Progenitor cell of endocrine pancreas (in vitro differentiated cells): ENCODE measurements at places on chromosomes 1 and 21.

GRCh38 chr1:155174324-155175280, 953 bp downstream of the TRIM46 start:
- no peak for DNase-seq

DNA sequence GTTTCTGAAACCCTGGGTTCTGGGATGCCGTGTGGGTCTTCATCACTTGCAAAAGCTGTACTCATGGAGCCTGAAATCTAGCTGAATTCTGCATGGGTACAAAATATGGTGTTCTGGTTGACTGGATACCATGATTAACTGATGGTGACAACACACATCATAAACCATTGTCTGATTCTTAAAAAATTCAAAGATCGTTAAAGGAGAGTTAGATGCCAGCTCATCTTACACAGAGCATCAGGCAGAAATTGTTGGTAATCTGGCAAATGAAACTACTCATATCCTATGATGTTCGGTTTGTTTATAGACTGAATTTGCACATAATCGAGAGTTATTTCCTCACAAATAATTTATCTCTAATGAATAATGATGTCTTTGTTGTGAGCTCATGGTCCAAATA, 218.1 kb upstream of the PKN2 start:
- no peak for DNase-seq

DNA sequence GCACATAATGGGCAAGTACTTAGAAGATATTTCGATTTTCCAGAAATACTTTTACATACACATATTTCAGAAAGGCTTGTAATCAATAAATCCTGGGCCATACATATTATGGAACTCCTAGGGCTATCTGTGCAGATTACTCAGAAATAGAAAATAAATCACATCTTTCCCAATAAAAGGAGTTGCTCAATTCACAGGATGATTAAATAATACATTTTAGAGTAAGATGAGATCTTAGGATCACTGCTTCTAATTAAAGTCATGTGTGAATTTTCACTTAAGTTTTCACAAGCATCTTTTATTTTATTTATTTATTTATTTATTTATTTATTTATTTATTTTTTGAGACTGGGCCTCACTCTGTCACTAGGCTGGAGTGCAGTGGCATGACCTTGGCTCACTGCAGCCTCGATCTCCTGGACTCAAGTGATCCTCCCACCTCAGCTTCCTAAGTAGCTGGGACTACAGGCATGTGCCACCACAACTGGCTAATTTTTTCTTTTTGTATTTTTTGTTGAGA, 144.2 kb downstream of the HIVEP3 start:
- DNase-seq, result no peak

GRCh38 chr1:38213646-38214434, 167.2 kb upstream of the POU3F1 start:
- no peak for DNase-seq

GRCh38 chr1:27713139-27713725, 12.5 kb upstream of the FAM76A start:
- DNase-seq, result no peak

GRCh38 chr1:150558303-150558704, 9.1 kb downstream of the ADAMTSL4 start:
- DNase-seq, result no peak

- no peak for DNase-seq
These were observed 1.2 kb downstream of the TEKT2 start for GRCh38 chr1:36085126-36085525.

DNA sequence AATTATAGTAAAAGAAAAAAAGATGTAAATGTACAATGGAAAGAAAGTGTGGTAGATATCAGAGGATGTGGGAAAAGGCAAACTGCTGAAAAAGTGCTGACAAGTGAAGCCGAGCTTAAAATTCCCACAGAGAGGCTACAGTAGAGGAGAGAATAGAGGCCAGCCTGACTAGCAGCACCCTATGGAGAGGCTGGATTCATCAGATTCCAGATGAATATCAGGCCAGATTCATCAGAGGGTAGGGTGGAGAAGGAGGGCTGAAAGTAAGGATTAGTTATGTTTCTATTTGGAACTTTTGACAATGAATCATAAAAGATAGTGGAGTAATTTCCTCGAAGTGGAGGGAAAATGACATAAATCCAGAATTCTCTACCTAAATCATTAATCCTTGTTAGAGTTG, 60.4 kb upstream of the NEK7 start:
- no peak for DNase-seq

DNA sequence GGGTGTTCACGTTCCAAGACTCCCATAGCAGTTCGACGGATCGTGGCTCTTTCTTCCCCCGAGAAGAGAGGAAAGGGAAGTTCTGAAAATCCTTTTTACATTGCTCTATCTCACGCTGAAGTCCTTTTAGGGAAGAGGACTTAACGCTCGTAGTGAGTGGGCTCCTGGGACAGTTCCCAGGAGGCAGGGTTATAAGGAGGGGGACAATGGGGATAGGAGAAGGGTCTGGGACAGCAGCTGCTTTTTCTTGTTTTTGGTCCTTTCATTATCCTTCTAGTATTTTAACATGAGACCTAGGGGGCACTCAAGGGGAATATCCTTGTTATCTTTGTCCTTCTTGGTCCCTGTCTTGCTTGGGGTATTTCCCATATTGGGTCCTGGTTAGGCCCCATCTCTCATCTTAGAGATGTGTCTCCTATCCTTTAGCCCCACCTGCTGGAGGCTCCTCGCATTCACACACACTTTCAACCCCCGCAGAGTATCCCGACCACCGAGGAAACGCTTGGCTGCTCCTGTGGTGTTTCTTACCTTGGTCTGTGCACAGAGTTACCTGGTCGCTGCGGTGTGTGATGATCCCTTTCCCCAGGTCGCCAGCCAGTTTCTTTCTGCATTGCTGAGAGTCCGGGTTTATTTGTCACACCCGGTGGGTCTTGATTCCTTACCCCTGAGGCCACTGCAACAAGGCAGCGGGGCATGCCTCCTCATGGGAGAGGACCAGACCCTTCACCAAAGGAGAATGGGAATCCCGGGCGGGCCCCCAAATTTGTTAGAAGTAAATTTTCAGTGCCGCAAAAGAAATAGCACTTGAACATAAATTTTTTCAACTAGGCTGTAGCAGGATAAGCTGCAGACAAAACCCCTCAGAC, 29.7 kb downstream of the SCCPDH start:
- DNase-seq, result peak; percentile 52

DNA sequence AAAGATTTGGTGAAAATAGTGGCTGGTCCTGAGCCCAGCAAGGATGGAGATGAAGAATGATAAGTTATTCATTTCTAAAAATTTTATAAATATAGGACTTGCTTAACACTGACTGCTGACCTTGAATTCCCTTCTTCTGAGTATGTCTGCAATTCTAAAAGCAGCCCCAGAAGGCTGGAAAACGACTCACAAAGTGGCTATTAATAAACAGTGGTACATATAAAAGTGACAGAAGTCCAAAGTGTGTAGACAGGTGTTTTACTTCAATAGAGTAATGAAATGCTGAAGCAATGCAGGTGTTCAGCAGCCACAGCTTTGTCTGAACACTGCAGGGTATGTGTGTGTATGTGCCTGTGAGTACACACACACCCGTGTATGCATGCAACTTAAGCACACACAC, 219.0 kb upstream of the NRIP1 start:
- no peak for DNase-seq

GRCh38 chr1:164983023-164983650, 373.4 kb downstream of the LMX1A start:
- DNase-seq, result no peak

DNA sequence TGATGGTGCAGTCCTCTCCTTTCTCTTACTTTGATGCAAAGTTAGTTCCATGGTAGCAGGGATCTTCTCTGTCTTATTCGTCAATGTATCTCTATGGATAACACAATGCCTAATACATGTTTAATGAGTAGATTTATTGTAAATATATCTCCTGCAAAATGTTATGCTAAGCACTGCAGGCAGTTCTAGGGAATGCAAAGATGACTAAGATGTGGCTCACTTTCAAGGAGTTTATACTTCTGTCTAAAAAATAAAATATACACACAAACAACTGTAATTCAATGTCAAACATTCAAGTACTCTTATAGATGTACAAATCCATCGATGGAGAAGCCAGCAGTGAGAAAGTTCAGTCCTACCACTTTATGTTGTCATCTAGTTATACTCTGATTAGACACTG, 194.3 kb downstream of the KCTD3 start:
- DNase-seq, result no peak

DNA sequence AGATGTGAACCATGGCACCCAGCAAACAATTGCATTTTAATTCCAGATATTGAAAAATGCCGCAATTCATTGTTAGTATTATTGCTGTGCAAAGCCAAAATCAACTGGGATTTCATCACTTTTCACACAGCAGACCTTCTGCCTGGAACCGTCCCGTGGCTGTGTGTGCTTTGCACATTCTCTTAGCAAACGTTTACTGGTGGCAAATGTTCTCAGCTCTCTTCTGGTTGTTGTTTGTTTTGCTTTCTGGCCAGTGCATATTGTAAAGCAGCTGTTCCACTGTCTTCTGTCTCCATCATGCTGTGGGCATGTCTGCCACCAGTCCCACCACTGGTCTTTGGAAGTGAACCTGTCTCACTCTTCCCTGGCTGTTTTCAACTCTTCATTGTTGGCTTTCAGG, 19.8 kb upstream of the TTLL10 start:
- DNase-seq, result no peak

GRCh38 chr21:26061437-26061836, 109.1 kb downstream of the APP start:
- no peak for DNase-seq

DNA sequence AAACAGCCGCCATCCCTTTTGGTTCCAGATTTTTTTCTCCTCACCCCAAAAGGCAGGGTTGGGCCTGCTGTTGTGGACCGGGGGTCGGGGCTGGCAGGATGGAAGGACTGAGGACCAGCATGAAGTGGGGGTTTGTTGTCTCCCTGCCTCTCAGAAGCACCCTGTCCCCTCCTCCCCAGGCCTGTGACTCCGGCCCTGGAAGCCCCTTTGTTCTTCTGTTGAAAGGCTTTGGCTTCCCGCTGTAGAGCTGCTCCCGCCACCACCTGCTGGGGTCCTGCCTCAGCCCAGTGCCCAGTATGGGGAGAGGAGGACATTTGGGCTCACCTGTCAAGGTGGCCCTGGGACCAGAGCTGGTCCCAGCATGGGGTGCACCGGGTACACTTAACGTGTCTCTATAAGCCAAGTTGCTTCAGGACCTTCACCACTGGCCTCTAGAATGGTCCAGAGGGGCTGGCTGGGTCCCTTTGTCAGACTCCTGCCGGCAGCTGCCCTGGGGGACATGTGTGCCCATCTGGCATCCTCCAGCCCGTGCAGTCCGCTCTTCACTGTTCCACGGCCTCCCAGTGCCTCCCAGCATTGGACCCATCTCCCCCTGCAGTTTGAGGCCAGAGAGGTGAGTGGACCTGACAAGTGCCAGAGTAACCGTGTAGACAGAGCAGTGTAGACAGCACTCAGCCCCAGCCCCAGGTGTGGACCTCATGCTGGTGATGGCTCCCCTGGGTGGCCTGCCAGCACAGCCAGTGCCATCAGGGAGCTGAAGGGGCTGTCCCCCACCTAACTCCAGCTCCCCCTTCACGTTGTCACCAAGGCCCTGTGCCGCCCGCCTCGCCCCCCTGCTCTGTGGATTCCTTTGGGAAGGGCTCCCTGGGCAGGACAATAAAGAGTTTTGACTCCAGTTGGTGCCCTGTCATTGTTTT, 6.1 kb upstream of the SYTL1 start:
- DNase-seq, result no peak

- DNase-seq, result no peak
These were observed 67.2 kb downstream of the SLC35A3 start for GRCh38 chr1:100036718-100037655.

GRCh38 chr1:103129796-103130195, 21.5 kb upstream of the COL11A1 start:
- no peak for DNase-seq

GRCh38 chr1:214107322-214108096, 119.7 kb downstream of the PROX1 start:
- DNase-seq, result no peak

DNA sequence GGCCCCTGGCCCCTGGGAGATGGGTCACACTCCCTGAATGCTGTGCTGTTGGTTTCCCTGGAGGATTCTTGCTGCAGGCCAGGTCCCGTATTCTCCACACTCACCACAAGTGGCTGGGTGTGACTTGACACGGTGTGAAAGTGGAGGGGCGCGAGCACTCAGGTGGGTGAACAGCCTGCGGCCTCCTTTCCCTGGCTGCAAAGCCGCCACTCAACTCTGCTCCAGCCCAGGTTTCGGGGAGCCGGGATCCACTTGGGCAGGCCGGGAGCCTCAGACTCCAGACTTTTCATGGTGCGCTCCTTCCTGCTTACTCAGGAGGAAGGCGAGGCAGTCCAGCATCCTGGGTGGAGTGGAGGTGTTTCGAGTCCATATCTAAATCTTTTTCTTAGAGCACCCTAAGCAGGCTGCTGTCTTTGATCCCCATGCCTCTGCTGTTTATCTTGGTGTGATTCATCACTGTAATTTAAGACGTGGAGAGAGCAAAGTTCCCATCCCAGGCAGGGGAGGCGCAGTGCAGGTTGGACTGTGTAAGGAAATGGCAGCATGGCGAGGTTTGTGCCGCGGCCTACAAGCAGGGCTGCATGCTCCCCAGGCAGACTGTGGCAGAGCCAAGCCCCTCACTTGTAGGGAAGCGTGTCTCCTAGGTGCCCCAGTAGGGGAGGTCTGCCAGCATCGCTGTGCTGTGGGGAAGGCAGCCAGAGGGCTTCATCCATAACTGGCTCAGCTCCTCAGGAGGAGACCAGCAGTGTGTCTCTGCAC, 29.6 kb downstream of the VANGL1 start:
- no peak for DNase-seq

DNA sequence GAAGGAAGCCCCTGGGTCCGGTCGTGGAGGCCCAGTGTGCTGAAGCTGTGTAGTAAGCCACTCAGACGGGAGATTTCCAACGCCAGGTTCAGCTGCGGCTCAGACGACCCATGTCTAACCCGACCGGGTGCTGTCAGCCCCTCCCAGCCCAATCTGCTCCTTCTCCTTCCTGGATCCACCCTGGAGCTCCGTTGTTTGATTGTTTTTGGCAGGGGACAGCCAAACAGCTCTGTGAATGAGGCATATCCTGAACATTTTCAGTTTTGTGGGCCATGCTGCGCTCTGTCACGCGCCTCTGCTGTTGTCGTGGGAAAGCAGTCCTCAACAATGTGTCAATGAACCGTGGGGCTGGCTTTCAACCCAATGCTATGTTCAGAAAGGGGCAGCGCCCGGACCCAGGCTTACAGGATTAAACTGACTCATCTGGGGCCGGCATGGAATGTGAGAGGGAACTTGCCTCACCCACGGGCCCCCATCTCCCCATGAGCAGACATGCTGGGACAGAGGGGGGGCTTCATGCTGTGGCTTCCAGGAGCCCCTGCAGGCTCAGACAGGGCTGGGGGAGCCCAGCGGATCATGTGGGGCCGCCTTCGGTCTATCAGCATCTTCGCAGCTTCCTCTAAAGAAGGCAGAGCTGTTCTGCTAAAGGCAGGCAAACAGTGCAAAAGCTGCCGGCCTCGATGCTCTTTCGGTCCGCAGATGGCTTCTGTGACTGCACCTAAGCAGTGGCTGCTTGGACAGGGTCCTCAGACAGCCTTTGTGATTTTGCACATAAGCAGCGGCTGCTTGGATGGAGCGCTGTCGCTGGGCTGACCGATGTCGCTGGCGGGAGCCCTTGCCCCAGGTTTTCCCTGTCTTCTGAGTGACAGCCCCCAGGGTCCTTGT, 101.7 kb downstream of the RIPK4 start:
- DNase-seq, result no peak

GRCh38 chr1:110893908-110894490, 21.1 kb downstream of the CD53 start:
- DNase-seq, result no peak
